Jurkat, Clone E6-1 (cell line): ENCODE measurements at places on chromosomes 12 and 14.

DNA sequence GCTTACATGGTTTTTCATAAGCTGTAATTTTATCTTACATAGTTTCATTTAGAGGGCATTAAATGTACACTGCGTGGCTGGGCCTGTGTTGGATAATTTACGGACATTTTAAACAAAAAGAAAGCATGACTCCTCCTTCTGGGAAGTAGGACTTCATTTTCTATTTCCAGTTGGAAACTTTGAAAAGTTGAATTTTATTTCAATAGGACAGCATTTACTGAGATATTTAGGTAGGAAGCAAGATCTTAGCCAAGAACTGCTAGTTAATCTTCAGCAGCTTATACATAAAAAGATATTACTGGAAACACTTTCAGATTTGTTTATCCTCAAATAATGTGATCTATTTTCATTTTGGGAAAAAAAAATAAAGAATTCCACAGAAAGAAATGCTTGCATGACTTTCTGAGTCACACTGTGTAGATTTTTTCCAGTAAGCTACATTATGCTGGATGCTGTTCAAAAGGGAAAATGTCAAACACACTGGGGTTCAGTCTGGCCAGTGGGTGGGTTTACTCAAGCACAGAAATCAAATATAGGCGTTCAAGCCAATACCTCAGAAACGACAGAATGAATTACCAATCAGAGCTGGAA lies 239.4 kb upstream of the KRR1 start:
- DNase-seq, result no peak

- DNase-seq, result peak; percentile 86
Measured at GRCh38 chr14:52706724-52707706, at the start of gene PSMC6. Gene PSMC6 (plus strand): TSS chr14:52707200. CDS start chr14:52707220, 20 bp downstream.

DNA sequence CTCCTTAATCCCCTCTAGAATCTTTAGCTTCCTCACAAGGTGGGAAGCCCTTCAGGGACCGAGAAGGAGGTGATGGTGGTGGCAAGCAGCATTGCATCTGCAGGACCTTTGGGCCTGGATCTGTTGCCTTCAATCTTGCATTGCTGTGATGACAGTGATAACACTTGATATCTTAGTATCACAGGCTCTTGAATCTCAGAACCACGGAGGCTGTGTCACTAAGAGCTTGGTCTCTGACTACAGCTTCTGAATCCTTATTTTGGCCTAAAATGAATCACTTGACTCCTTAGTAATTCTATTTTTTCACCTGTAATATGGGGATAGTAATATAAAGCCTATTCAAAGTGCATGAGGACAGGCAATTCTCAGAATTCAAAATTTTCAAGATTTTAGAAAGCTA lies 8.9 kb upstream of the AMN1 start:
- DNase-seq, result peak; percentile 47

GRCh38 chr14:57493467-57494181 lies at the start of gene CCDC198:
Gene CCDC198 (minus strand): TSS chr14:57493857. CDS start chr14:57493715, 142 bp downstream.
- DNase-seq, result peak; percentile 84

GRCh38 chr14:54734966-54735365 lies 167.7 kb downstream of the GCH1 start:
- DNase-seq, result no peak

DNA sequence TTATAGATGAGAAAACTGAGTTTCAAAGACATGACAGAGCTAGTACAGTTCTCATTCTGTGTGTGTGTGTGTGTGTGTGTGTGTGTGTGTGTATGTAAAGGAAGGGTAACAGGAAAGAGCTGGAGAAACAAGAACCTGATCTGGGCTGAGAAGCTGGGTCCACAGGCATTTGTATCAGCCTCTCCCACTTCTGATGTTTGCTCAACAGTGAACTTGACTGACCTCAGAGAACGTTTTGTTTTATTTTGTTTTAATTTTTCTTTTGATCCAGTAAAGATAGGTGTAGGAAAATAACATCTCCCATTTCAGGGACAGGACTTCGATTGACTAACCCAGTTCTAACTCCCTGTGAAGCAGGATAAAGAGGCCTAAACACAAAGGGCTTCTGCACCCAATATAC lies 85.4 kb downstream of the STXBP6 start:
- DNase-seq, result no peak

GRCh38 chr12:104792570-104792969 lies 165.5 kb downstream of the SLC41A2 start:
- no peak for DNase-seq

DNA sequence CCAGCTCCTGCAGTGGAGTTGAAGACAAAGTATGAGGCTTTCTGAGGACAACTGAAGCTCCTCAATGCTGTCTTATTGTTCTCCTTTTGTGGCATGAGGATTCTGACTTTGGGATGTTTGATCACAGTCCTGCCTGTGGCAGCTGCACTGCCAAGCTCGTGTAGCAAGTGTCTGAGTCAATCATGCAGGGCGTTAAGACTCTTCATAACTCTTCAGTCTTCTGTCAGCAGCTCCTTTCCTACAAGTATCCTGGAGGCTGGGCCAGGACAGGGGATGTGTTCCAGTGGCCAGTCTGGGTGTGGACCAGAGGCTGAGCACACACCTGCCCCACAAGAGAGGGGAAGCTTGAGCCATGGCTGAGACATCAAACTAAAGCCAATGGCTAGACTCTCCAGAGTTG lies 94.3 kb downstream of the PELI2 start:
- no peak for DNase-seq

DNA sequence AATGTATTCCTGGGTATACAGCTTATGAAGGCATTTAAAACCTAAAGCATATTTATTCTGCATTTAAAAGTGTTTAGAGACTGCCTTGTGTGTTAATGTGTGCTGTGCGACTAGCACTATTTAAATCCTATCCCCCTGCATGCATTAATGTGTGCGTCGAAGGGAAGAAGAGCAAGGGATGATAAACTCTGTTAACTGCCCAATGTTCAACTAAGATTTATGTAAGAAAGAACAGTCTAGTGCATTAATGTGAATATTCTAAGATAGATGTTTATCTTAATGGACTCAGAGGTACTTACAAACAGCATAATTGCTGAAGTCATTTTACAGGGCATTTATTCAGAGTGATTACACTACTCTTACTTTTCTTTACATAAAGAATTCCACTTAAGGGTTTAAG lies 424.8 kb downstream of the DIO2 start:
- no peak for DNase-seq

DNA sequence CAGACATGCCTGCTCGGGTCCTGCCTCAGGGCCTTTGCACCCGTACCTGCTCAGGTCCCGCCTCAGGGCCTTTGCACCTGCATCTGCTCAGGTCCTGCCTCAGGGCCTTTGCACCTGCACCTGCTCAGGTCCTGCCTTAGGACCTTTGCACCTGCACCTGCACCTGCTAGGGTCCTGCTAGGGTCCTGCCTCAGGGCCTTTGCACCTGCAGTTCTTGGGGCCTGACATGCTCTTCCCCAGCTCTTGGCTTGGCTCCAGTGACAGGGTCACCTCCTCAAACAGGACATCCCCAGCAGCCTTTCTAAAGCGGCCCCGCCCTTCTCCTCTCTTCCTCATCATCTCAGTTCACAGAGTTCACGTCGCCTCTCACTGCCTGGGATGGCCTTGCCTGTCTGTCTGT lies 54.9 kb upstream of the NCOR2 start:
- DNase-seq, result no peak

DNA sequence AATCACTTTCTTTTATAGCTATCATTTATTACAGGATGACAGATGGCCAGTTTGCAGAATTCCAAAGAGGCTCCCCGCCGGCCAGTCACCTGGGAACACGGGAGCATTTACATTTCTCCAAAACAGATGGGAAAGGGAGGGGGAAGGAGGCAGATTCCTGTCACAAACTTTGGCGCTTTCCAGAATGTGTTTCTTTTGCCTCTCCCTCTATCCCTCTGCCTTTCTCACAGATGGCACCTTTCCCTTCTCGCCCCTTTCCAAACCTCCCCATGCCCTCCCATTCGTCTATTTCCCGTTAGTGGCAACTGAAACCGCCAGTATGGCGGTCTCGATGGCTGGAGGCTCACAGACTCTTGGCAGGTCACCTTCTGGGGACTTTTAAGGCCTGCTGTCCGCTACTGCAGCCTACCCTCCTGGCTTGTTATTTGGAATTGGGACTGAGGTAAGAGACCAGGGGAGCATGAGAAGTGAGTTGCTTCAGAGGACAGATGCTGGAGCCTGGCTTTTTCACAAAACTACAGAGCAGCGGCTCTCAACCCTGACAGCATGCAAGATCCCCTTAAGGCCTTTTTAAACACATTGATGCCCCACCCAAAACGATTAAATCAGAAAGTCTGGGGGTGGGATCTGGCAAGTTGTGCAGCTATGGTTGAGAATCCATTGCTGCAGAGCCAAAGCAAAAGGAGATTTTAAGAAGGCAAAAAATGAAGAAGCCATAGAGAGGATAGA lies 161.5 kb upstream of the VASH1 start:
- no peak for DNase-seq

DNA sequence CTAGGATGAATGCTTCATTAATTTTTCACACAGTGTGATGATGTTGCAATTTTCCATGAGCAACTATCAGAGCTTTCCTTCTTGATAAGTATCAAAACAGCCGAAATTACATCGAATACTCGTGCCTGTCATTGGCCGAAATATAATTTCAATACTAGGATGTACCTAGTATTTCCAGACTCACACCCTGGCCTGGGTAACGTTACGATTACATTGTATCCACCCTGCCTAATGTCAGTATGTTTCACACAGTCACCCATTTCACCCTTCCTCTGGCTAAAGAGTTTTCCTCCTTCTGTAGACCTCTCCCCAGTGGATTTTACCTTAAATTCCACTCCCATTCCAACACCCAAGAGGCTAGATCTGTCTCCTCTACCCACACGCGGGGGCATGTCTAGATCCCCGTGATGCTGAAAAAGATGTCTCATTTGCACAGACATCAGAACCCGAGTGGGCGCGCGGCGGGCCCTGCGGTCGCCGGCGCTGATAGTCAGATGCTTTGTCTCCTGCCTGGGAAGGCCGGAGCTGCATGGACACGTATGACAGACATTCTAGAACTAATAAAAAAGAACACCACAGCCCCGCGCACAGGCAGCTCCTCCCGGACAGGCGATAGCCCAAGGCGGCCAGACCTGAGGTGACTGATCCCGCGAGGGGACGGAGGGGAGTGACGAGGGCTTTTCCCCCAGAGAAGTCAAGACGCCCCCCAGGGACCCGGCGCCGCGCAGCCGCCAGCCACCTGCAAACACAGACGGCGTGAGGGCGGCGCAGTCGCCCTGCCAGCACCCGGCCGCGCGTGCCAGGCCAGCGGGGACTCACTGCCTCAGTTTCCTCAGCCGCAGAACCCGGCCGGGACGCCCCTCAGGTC lies 723 bp downstream of the KIF21A start:
- no peak for DNase-seq

DNA sequence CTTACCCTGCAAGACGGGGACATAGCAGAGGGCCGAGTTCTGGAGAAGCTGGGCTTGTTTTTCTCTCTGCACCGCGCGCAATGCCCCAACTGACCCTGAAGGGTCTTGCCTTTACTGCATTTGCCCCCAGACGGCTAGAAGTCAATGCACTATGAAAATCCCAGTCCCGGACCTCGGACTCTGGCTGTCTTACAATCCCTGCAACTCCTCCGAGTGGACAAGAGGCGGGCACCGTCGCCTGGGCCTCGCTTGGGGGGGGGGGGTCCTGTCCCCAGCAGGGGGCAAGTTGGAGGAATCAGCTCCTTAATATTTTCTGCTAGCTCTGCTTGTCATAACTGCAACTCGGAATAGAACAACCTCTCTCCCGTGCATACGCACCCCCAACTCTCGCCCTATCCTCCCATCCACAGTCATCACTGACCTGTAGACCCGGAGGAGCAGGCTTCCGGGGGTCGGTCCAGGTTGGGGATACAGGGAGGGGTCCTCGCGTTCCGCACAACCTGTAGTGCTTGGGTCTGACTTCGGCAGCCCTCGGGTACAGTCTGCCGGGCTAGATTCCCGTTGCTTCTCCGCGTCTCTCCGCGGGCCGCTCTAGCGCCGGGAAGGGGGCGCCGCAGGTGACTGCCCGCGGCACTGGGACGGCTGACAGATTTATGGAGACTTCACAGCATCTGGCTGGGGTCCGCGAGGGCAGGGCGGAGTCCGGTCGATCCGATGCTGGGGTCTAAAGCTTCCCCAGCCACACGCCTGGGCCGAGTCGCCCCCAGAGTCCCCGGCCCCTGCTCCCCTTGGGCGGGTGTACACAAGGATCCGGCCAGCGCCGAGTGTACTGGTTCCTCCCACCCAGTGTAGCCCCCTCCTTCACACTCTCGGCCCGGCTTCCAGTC lies 3.3 kb upstream of the PAX9 start:
- no peak for DNase-seq

DNA sequence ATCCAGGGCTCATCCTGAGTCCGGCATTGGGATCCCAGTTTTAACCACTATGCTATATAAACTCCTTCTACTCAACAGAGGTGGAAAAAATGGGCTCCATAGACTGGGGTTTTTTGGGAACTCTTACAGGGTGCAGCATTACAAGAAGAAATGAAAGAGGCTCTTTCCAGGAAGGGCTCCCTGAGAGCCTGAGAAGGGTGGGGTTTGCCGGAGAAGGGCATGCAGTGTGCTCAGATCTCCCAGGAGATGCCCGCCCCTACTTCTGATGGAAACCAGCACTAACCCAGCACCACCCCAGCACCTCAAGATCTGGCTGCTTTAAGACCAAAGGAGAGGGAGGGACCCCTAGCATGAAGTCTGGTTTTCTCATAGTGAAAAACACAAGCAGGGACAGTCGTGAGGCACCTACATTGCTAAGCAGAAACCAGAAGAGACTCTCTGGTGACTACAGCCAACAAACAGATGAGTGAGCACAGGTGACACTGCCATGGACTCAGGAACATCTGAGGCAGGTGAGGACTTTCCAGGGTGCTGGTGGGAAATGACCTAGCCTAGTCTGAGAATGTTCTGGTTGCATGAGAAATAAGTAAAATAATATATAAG lies 43.9 kb upstream of the HSP90B1 start:
- DNase-seq, result no peak

DNA sequence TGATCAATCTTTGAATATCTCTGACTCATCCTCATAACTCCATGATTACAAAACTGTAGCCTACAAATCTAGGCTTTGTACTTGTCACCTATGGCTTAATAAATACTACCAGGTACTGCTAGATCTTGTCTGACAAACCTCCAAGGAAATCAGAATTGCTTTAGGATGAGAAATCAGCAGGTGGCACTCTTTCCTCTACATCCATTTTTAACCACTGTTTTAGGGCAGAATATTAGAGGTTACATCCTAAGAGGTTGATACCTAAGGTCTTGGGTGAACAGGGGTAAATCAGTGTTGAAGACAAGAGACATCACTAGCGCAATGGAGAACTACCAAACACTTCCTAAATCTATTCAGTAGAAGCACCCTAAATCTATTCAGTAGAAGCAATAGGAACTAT lies 63.1 kb upstream of the SOX5 start:
- no peak for DNase-seq

DNA sequence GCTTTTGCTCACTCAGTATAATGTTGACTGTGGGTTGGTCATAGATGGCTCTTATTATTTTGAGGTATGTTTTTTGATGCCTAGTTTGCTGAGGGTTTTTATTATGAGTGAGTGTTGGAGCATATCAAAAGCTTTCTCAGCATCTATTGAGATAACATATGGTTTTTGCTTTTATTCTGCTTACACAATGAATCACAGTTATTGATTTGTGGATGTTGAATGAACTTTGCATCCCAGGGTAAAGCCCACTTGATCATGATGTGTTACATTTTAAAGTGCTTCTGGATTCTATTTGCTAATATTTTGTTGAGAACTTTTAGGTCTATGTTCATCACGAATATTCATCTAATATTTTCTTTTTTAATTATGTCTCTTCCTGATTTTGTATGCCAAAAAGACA lies 1260.3 kb downstream of the TMEM121 start:
- DNase-seq, result no peak

- no peak for DNase-seq
Measured at GRCh38 chr14:61645247-61645646, 50.1 kb upstream of the HIF1A start.
